Urothelium cell line (cell line): ENCODE measurements at places on chromosomes 4 and X.

DNA sequence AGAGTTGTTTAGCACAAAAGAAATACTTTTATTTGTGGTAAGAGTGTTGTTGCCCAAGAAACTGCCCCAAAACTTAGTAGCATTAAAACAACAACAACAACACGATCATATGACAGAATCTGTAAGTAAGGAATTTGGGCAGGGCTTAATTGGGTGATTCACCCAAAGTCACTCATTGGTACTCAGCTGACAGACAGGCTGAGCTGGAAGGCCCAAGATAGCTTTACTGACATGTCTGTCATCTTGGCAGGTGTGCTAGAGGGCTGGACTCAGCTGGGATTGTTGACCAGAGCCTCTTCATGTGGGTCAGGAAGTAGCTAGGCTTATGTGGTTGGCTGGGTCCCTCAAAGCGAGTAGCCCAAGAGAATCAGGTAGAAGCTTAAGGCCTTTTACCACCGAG is 52.3 kb downstream of the KIAA0232 start:
- DNase-seq, result no peak

DNA sequence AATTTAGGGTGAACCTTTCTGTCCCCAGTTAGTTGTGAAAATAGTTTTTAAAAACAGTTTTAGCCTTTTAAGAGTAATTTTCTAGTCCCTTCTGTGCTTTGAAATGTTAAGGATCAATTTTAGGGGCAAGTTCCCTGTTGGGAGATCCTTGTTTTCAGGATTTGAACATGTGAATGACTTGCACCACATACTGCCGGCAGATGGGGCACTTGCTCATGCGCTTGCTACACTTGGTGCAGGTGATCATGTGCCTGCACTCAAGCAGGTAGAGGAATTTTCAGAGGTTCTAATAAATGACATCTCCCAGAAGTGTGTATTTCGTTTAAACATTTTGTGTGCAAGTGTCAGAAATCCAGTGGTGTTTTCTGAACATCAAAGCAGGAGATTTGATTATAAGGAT is 195.9 kb downstream of the CHM start:
- DNase-seq, result no peak

DNA sequence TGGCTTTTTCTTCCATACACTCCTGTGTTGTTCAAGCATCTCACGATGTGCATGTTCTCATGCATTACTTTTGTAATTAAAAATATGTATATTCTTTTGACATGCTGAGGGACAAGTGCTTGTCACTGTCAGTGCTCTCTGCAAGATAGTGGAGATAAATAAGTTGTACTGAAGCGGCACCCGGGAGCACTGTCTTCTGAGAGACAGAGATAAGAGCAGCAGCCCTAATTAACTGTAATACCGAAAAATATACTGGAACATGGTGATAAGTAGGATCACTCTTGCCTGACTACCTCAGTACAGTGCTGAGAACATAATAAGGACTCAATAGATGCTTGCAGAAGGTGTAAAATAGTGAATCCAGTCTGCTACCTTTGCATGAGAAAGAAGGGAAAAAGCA is 9.4 kb upstream of the GPR173 start:
- no peak for DNase-seq

GRCh38 chr4:67593741-67594175 is 35.2 kb downstream of the STAP1 start:
- no peak for DNase-seq

GRCh38 chr4:40427128-40427527 is 92.0 kb downstream of the CHRNA9 start:
- no peak for DNase-seq

DNA sequence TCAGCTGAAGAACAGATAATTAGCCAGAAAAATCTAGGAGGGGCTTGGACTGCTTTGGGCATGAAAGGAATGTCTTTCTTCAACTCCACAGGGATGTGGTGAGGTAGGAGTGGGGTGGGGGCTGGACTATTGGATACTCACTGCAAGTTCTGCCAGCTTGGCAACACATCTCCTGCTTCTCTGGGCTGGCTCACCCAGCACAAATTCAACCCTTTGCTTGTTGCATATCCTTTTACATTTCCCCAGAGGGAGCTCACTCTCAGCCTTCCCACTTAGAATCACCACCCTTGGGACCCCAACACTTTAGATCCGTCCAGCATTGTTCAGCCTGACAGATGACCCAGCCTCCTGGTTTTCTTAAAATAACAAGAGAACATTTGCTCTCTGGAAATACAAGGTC is 120.6 kb downstream of the KDR start:
- DNase-seq, result no peak

GRCh38 chrX:15173411-15173810 is 96.5 kb downstream of the ASB9 start:
- DNase-seq, result no peak

DNA sequence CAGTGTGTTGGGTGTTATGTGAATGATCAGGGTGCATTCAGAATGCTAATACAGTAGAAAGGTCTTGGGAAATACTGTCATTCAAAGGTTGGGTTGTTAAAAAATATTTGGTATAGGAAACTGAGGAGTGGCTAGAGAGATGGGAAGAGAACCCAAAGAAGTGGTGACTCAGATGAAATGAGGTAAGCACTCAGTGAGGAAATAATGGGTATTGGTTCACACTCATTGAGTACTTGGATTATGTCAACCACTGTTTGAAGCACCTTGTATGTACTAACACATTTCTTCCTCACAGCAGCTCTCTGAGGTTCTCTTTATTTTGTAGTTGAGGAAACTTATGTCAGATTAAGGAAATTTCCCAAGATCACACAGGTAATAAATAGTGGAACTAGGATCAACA is 40.8 kb upstream of the NUDT6 start:
- DNase-seq, result no peak

GRCh38 chr4:114479595-114479994 is 119.0 kb upstream of the UGT8 start:
- no peak for DNase-seq

DNA sequence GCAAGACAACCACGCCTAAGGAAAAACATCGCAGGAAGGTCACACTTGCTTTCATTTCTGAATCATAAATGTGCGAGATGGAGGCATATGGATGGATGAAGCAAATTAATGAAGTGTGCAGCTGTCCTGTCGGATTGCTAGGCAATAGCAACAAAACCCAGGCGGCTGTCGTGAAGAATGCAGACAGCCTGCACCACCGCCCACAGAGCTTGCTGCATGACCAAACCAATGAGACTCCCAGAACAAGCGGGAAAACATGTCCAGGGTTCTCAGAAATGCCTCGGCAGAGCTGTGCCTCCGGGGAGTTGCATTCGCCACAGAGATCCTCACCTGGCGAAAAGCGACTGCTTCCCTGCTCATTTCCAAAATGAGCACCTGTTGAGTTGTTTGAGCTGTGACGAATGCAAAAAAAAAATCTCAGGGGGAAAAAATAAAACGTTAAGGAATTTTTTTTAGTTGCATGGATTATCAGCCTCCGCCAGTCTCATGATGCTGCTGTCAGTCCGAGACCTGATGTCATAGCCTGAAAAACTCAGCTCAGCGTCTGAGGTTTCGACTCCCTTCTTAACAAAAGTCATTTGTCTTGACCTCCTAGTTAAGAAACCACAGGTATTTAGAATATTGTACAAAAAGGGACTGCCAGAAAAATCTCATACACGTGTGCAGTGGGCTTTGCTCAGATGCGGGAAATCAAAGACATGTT is 155.5 kb upstream of the MXRA5 start:
- peak; percentile 25 for DNase-seq

DNA sequence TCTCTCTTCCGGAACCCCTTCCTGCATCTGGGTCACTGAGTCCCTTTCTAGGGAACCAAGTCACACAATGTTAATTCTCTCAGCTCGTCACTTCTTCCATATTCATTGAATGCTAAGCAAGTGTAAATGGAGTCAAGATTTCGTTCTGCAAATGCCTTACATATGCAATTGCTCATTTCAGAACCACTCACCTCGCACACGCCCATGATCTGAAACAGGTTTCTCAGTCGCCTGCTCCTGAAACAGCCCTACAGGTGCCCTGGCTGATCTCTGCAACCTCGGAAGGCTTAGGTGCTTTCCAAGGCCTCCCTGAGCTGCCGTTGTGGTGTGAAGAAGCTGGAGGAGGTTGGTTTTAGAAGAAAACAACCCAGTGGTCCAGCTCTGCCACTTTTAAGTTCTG is 100.8 kb upstream of the MSX1 start:
- no peak for DNase-seq

DNA sequence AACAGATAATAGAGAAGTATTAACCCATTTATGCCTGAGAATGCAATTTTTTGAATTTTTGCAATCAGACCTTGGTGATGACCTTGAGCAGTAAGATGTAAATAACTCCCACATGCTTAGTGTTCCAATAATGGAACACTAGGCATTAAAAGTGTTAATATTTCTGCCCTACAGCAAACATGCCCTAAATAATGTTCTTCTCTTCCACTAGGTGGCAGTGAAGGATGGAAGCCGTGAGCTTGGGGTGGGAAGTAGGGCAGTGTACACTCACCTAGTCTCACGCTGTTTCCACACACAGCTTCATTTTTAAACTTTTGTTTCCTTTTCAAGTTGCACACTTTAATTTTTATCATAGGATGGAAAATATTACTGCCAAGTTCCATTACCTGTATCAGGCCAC is 613.1 kb upstream of the HS3ST1 start:
- DNase-seq, result no peak

DNA sequence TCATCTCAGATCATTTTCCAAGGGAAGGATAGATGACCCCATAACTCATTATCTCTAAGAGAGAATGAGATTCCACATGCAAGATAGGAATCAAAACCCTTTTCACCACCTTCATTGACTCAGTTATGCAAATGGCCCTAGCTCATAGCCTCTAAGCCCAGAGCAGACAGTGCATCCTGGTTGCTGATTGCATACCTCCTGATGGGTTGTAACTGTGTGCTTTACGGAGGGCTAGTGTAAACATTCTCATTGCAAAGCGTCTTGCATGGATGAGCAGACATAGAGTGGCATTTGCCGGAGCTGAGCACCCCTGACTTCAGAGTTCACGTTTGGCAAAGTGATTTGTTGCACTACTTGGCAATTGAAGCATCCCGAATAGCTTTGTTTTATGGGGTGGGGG is 151.0 kb downstream of the VCX3A start:
- no peak for DNase-seq

GRCh38 chr4:80128941-80129340 is 55.9 kb upstream of the ANTXR2 start:
- no peak for DNase-seq

DNA sequence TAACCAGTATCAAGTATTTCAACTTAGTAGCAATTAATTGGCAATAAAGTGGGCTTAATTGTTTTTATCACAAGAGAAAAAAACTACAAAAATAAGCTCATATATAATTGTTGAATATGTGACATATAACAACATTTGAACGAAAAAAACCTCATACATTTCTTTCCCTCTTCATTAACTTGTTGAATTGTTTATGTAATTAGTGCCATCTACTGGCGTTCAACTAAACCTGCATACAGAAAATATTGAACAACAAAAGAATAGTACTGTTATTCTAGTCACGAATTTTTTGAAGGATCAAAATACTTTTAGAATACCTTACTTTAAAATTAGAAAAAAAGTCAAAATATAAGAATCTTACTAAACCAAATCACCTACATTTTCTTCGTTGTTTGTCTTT is 586.5 kb upstream of the FTHL17 start:
- peak; percentile 1 for DNase-seq

GRCh38 chr4:61934198-61934597 is 734.1 kb downstream of the ADGRL3 start:
- DNase-seq, result no peak

GRCh38 chr4:20839957-20840356 is 139.7 kb downstream of the PACRGL start:
- DNase-seq, result peak; percentile 50

- DNase-seq, result no peak
These were observed 37.2 kb upstream of the CABS1 start for GRCh38 chr4:70297576-70297975.

DNA sequence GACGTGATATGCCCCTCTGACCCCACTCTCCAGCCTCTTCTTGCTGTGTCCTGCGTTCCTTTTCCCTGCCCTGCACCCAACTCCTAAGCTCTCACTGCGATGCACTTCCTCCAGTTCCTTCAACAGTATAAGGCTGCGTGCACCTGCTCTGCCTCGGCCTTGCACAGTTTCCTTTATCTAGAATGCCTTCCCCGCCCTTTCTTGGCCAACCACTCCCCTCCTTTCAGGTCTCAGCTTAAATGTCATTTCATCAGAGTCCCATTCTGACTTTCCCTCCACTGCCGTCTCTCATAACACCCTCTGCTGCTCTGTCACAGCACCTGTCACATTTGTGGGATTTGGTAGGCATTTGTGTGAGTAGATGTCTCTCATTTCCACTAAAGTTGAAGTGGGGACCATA is 58.4 kb upstream of the NEIL3 start:
- DNase-seq, result no peak

DNA sequence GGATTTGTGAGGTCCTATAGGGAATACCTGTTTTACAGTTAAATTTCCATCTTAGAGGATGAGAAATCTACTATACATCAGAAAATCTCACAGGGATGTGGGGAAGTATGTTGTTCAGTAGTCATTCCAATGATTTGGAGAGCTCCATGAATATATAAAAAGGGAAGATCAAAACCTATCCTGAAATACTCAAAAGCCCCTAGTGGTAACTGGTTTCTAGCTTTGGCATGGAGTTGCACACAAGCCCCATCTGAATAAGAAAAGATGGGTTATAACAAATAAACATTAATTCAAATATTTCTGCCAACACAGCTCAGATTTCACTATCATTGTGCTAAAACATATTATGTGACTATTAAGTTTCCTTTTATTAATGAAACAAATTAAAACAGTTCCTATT is 101.6 kb downstream of the FBXO8 start:
- DNase-seq, result no peak

DNA sequence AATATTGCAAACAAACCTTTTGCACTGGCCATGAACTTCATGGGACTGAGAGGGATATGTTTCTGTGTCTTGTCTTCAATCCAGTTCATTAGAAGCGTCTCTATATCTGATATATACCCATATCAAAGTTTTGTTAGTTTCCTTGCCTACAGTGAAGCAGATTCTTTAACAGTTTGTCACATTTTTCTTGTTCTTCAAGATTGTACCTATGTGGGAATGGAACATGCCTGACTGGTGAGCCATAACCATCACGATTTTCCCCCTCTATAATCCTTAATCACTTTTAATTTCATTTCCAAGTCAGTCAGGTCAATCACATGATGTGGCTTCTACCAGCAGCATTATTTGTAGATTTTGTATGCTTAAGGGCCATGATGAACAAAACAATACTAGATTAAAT is 197.1 kb upstream of the PDE5A start:
- DNase-seq, result no peak

GRCh38 chr4:53128706-53129357 is 237.0 kb downstream of the SCFD2 start:
- DNase-seq, result no peak

GRCh38 chr4:5455003-5455585 is 253.3 kb downstream of the EVC2 start:
- DNase-seq, result no peak

DNA sequence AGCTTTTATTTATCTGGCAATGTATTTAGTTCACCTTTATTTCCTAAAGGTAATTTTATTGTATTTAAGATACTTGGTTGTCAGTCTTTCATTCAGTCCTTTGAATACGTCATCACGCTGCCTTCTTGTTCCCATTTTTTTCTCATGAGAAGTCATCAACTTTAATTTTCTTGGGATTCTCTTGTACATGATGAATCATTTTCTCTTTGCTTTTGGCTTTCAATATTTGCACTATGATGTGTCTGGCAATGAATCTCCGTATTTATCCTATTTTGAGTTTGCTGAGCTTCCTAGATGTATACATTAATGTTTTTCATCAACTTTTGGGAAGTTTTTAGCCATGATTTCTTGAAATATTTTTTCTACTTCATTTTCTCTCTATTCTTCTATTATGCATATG is 28.4 kb downstream of the CLDN2 start:
- DNase-seq, result no peak
